NCI-H187 treated with DMSO at 0.1 percent for 48 hours (cell line): ENCODE measurements at places on chromosomes 3 and 15.

GRCh38 chr3:128235207-128235926, 82.1 kb downstream of the EEFSEC start:
- no peak for DNase-seq

DNA sequence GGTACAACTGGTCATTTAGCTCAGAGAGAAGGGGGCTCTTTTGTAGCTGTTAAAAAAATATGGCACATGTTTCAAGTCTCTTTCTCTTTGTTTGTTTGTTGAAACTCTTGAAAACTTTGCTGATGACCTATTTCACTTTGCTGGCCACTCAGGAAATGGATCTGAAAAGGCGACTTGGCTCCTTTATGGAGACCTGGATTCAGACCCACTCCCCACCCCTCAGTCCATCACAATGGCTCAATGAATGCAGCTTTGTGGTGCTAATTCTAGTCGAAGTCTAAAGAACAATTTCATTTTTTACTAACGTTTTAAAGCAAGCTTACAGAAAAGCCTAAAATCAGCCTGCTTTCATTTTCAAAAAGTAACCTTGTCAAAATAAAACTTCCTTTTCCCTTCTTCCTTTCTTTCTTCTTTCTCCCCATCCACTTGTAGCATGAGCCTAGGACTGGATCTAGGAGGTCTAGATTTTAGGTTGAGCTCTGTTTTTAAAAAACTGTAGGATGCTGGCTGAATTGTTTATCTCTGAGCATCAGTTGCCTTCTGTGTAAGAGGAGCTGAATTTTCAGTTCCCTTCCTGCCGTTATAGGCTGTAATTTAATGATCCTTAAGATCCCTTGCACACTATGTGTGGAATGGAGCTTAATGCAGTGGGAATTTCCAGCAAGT, 165.5 kb upstream of the FEZF2 start:
- DNase-seq: no peak

DNA sequence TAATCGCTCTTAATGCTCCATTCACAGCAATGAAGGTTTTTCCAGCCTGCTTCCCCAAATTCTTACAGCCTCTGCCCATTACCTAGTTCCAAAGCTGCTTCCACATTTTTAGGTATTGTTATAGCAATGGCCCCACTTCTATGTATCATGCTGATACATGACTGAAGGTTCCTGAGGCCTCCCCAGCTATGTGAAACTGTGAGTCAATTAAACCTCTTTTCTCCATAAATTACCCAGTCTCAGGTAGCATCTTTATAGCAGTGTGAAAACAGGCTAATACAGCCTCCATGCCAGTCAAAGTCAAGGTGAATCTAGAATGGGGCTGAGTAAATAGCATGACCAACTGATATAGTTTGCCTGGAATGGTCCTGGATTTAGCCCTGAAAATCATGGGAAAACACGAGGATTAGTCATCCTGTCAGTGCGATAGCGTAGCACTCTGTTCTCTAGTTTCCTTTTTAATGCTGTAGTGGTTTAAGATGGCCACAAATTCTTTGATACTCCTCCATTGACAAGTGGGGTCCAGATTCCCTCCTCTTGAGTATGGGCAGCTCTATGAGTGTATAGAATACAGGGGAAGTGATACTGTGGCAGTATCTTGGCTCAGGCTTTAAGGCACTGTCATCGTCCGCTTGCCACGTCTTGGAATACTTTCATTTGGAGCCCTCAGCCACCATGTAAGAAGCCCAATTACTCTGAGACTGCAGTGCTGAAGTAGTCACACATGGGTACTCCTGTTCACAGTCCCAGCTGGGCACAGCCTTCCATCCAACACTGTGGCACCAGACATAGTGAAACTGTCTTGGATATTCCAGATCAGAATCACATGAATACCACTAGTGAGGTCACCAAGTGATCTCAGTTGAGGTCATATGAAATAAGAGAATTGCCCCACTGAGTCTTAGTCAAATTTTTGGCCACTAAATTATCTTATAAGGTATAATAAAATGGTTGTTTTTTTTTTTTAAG, 94.0 kb upstream of the PLCL2 start:
- no peak for DNase-seq

- DNase-seq: no peak
These were observed 95.6 kb downstream of the ATP10A start for GRCh38 chr15:25767356-25768151.

DNA sequence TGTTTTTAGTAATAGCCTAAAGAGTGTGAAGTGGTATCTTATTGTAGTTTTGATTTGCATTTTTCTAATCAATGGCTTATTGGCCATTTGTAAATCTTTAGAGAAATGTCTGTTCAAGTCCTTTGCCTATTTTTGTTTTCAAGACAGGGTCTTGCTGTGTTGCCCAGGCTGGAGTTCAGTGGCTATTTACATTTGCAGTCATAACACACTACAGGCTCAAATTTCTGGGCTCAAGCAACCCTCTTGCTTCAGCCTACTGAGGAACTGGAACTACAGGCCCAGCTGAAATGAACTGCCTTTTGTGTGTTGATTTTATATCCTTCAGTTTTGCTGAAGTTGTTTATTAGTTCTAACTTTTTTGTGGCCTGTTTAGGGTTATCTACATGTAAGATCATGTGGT, 27.9 kb downstream of the BSN start:
- no peak for DNase-seq

DNA sequence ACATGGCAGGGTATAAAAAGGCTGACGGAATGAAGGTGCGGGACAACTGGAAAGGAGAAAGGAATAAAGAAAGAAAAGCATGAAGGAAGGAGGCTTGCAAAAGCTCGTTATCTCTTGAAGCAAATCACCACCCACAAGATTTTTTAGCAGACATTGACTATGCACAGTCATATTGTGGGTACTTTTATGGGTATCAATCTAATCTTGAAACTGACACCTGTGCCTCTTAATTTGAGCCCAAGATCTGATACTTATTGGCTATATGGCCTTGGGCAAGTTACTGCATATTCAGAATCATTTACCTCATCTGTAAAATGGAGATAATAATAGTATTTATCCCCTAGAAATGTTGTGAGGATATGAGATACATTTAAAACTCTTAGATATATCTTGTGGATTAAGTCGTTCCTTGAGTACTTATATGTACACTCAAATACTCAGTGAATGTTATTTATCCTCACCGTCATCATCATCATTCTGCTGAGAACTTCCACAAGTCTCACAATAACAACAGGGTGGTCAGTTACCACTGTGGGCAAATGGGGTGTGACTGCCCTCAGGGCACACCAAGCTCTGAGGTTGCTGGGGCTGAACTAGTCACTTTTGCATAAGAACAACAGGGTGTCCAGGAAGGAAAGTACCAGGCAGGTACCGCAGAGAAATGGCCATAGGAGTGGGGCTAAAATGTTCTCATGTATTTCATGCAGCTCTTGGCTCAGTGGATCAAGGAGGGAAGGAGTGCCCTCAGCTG, 266.1 kb downstream of the SLC9A9 start:
- DNase-seq: no peak

- DNase-seq: no peak
These were observed 101.2 kb downstream of the TCF12 start for GRCh38 chr15:57019496-57020160.

- no peak for DNase-seq
These were observed 173.7 kb downstream of the B3GALNT1 start for GRCh38 chr3:160931474-160931873.

DNA sequence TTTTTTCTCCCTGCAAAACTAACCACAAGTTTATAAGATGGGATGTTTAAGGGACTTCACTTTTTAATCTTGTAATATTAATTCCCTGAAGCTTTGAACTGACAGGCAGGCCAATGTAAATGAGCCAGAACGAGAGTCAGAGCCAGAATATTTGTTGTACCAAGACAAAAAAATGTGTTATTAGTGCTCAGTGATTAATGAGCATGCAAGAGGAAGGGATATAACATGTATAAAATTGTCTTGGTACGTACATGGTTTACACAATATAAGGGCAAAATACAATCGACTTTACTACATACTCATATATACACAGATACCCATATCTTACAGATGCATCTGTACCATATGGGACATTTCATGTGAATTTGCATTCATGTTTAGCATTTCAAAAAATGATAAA, 331.2 kb downstream of the MECOM start:
- no peak for DNase-seq

- DNase-seq: no peak
These were observed 370.3 kb upstream of the PLSCR5 start for GRCh38 chr3:146975476-146975875.

DNA sequence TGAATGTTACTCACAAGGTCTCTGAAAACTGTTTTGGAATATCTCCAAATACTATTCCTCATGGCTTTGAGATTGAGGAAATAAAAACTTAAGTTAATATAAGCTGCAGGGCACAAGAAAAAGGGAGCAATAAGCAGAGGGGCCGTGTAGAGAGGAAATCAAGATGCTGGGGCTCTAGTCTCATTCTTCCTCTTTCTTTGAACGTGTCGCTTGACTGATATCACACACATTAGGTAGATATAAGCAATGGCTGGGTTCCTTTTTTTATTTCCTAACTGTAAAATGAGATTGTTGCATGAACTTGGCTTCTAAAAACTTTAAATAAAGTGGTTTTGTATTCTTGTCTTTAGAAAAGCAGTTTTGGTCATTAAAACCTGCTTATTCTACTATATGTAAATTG, 326.7 kb upstream of the ROPN1 start:
- DNase-seq: no peak

DNA sequence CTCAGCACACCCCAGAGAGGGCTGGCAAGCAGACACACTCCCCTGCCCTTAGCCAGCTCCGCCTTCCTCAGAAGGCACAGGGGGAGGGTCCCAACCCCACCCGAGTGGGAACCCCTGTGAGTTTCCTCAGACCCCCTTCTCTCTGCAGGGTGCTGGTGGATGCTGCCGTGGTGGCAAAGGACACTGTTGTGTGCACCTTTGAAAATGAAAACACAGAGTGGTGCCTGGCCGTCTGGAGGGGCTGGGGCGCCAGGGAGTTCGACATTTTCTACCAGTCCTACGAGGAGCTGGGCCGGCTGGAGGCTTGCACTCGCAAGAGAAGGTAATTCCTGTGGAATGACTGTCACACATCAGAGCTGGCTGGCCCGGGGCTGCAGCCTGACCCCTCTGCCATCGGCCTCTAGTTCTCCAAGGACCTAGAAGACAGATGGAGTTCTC, 149.4 kb downstream of the LRRK1 start:
- DNase-seq: no peak

DNA sequence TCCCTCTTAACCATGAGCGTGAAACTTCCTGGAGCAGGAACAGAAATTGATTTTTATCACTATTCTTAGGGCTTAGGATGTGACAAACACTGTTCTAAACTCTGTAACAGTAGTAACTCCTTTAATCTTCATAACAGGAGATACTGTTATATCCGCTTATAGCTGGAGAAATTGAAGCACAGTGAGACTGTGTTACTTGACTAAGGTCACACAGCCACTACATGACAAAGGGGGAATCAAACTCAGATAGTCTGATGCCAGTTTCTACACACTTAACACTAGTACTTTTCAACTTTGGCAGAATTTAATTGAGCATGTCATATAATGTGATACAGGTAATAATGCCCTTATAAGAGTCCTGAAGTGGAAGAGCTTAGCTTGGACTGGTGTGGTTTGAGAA, 800 bp upstream of the TARS3 start:
- DNase-seq: no peak

DNA sequence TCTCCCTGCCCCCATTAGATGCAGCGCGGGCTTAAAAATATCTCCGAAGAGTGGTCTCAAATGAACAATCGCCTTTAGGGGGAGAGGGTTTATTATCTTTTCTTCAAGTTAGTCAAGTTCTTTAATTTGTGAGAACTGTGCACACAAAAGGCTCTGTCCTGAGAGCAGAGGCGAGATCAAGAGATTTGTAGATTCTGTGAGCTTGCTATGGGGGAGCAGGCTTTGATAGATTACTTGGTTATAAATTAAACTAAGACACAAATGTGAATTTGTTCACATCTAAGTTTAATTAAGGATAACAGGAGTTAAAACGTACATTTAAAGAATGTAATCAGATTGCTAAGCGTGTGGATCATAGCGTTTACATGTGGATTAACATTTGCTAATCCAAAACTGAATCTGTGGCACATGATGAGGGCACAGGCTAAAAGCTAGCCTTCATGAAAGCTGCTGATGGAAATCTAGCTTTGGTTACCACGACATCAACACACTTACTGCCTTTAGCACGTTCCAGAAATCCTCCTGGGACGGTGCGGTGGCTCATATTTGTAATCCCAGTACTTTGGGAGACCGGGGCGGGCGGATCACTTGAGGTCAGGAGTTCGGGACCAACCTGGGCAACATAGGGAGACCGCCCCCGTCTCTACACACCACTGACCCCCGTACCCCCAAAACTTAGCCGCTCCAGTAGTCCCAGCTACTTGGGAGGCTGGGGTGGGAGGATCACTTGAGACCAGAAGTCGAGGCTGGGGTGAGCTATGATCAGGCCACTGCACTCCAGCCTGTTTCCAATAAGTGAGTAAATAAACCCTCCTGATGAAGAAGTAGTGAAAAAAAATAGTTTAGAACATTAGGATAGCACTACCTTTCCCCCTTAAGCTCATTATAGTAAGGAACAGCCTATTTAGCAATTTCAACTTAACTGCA, 1.0 kb upstream of the PRTG start:
- no peak for DNase-seq
